ENCODE measurements at places on chromosomes 3 and 15.

- H3K36me3 ChIP-seq, result peaks cover 65% of the 10 kb centered on the region
- no peak for DNase-seq
- no peaks in the 10 kb centered on the region for H3K27me3 ChIP-seq
These were observed 23.1 kb downstream of the RIOX2 start for GRCh38 chr3:97949110-97949485.

GRCh38 chr15:41862515-41863116 is 24.0 kb downstream of the PLA2G4B start:
- H3K4me3 ChIP-seq, result no peak overlapping the region
- no peak for DNase-seq
- H3K27ac ChIP-seq, result no peak overlapping the region
- H3K4me1 ChIP-seq, result peaks cover 8% of the 10 kb centered on the region
- no peaks in the 10 kb centered on the region for H3K36me3 ChIP-seq

DNA sequence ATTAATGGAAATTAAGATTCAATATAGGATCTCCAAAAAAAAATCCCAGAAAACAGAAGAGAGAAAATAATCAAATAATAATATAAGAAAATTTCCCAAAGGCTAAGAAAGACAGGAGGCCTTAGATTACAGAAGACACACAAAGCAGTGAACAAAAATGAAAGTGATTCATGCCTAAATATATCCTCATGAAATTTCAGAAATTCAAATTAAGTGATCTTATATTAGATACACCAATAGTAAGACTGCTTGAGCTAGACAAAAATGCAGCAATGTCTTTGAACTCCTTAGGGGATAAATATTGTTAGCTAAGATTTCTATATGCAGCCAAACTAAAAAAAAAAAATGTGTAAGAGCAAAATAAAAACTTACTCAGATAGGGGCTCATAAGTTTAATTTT is 44.6 kb upstream of the ARPP21 start:
- DNase-seq, result no peak
- no peak overlapping the region for H3K4me3 ChIP-seq
- peaks cover 17% of the 10 kb centered on the region for H3K4me1 ChIP-seq
- H3K27me3 ChIP-seq, result no peaks in the 10 kb centered on the region
- peaks cover 3% of the 10 kb centered on the region for H3K36me3 ChIP-seq
- H3K27ac ChIP-seq, result no peak overlapping the region

GRCh38 chr3:68757157-68757556 is 175.2 kb downstream of the TAFA4 start:
- no peaks in the 10 kb centered on the region for H3K4me1 ChIP-seq
- no peak for DNase-seq
- no peaks in the 10 kb centered on the region for H3K27me3 ChIP-seq
- H3K36me3 ChIP-seq, result no peaks in the 10 kb centered on the region
- no peak overlapping the region for H3K27ac ChIP-seq
- no peak overlapping the region for H3K4me3 ChIP-seq

- no peak overlapping the region for H3K27ac ChIP-seq
- peaks cover 26% of the 10 kb centered on the region for H3K27me3 ChIP-seq
- no peaks in the 10 kb centered on the region for H3K4me1 ChIP-seq
These were observed 18.7 kb upstream of the GK5 start for GRCh38 chr3:142244056-142244455.

- DNase-seq, result no peak
- no peak overlapping the region for H3K27ac ChIP-seq
- peaks cover 4% of the 10 kb centered on the region for H3K27me3 ChIP-seq
- no peaks in the 10 kb centered on the region for H3K4me1 ChIP-seq
These were observed 64.9 kb upstream of the RBMS3 start for GRCh38 chr3:29215948-29216347.

DNA sequence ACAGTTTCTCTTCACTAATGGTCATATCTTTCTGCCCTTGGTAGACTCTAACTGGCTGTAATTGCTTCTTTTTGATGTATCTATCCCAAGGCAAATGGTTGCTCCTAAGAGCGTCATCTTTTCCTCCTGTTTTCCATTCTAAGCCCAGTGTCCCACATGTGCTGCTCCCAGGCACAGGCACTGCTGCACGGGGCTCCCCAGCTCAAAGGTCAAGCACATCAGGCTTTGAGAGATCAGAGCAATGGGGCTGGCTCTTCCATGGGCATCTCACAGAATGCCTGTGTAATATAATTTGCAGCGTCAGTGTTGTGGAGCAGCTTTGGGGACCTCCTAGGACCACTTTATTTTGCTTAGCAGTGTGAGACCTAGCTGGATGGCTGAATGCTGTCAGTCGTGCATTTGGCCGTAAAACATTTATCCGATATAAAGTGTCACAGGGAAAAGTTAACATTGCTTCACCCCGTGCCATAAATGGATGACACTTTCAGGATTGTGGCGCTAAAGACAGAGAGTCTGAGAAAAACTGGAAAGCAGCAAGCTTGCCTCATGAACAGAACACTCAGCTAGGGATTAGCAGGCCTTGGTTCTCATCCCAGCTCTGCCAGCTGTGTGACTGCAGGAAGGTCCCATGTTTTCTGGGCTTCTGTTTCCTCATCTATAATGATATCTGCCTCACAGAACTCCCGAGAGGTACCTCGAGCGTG is 277.5 kb upstream of the TBL1XR1 start:
- H3K4me1 ChIP-seq, result no peaks in the 10 kb centered on the region
- no peak overlapping the region for H3K27ac ChIP-seq
- H3K4me3 ChIP-seq, result no peak overlapping the region

DNA sequence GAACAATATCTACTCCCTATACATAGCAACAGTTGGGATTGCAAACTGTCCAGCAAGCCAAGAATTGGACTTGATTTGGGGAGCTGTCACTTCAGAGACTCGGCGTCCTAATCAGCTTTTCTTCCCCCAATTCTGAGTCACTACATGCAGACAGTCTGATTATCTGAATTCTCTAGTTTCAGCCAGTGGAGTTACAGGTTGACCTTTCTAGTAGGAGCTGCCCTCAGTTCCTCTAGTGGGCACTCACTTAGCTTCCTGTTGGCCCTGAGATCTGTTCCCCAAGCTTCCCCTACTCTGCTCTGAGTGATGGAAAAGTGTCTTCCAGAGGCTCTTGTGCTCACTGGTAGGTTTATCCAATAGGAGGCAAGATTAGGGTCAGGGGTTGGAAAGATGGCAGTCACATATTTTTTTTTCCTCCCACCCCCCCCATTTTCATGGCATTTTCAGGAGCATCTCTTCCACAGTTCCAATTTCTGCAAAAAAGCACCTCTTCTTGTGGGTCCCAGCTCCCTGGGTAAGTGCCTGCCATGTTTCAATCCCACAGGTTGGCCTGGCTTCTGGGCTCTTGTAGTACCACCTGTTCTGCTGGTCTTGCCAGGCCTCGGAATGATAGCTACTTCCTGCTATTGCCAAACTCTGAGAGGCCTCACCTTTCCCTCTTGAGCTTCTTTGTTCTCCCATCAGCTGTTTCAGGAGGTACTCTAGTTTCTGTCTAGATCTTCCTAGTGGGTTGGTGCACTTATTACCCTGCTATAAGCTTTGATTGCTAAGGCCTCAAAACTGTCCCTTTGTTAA is 182.2 kb downstream of the RAP2B start:
- no peak overlapping the region for H3K27ac ChIP-seq
- H3K4me3 ChIP-seq, result no peak overlapping the region
- peaks cover 6% of the 10 kb centered on the region for H3K27me3 ChIP-seq
- DNase-seq, result no peak
- H3K36me3 ChIP-seq, result peaks cover 4% of the 10 kb centered on the region

DNA sequence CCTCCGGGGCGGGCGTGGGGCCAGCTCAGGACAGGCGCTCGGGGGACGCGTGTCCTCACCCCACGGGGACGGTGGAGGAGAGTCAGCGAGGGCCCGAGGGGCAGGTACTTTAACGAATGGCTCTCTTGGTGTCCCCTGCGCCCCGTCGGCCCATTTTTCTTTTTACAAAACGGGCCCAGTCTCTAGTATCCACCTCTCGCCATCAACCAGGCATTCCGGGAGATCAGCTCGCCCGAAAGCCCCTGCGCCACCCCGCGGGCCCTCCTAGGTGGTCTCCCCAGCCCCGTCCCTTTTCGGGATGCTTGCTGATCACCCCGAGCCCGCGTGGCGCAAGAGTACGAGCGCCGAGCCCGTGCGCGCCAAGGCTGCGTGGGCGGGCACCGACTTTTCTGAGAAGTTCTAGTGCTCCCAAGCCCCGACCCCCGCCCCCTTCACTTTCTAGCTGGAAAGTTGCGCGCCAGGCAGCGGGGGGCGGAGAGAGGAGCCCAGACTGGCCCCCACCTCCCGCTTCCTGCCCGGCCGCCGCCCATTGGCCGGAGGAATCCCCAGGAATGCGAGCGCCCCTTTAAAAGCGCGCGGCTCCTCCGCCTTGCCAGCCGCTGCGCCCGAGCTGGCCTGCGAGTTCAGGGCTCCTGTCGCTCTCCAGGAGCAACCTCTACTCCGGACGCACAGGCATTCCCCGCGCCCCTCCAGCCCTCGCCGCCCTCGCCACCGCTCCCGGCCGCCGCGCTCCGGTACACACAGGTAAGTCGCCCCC is at the start of gene THBS1:
TSS of gene THBS1 (plus strand) at position 595 of the 757 bp plus-strand sequence. CDS start 779 bp downstream, outside the sequence.
- H3K4me3 ChIP-seq, result peak within 1 kb of the TSS; percentile 44
- DNase-seq, result no peak
- no peak within 1 kb of the TSS for H3K27ac ChIP-seq
- peaks cover 7% of the 10 kb centered on the region for H3K4me1 ChIP-seq
- H3K27me3 ChIP-seq, result peaks cover 63% of the 10 kb centered on the region

- DNase-seq, result no peak
- peaks cover 31% of the 10 kb centered on the region for H3K4me1 ChIP-seq
- H3K27ac ChIP-seq, result no peak overlapping the region
- no peak overlapping the region for H3K4me3 ChIP-seq
- no peaks in the 10 kb centered on the region for H3K36me3 ChIP-seq
These were observed 25.3 kb downstream of the IL5RA start for GRCh38 chr3:3084890-3085289.

- H3K27me3 ChIP-seq, result peaks cover 17% of the 10 kb centered on the region
- H3K4me3 ChIP-seq, result no peak overlapping the region
- no peaks in the 10 kb centered on the region for H3K4me1 ChIP-seq
- no peaks in the 10 kb centered on the region for H3K36me3 ChIP-seq
- no peak for DNase-seq
- H3K27ac ChIP-seq, result no peak overlapping the region
These were observed 31.4 kb downstream of the HRH1 start for GRCh38 chr3:11185564-11186317.

- DNase-seq, result no peak
- no peak overlapping the region for H3K4me3 ChIP-seq
- peaks cover 14% of the 10 kb centered on the region for H3K4me1 ChIP-seq
- H3K27ac ChIP-seq, result no peak overlapping the region
These were observed 191.0 kb upstream of the LINGO1 start for GRCh38 chr15:77823736-77824135.

DNA sequence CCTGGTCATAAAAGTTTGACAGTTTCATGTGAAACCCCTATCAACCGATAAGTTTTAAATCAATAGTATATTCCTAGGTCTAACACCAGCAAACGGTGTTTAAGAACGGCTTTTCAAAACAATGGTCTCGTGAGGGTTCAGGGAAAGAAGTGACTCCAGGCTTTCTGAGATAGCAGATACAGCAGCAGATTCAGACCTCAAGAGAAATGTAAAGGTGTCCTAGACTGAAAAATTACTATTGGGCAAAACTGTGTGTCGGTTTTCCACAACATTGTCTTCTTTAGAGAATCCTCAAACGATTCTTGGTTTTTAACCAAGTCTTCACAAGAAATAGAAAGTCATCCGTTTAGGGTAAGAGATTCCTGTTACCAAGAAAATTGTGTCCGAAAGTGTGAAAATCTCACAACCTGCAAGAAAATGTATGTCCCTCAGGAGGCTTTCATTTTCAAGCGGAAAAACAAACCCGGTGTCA is 1.2 kb downstream of the SETD2 start:
- peak overlapping the region; percentile 93 for H3K4me3 ChIP-seq
- DNase-seq, result no peak
- peak overlapping the region; percentile 98 for H3K27ac ChIP-seq
- peaks cover 53% of the 10 kb centered on the region for H3K4me1 ChIP-seq

- no peaks in the 10 kb centered on the region for H3K36me3 ChIP-seq
- H3K4me1 ChIP-seq, result no peaks in the 10 kb centered on the region
- no peak for DNase-seq
- peaks cover 7% of the 10 kb centered on the region for H3K27me3 ChIP-seq
These were observed 65.8 kb downstream of the ATP8B4 start for GRCh38 chr15:50053055-50053856.

DNA sequence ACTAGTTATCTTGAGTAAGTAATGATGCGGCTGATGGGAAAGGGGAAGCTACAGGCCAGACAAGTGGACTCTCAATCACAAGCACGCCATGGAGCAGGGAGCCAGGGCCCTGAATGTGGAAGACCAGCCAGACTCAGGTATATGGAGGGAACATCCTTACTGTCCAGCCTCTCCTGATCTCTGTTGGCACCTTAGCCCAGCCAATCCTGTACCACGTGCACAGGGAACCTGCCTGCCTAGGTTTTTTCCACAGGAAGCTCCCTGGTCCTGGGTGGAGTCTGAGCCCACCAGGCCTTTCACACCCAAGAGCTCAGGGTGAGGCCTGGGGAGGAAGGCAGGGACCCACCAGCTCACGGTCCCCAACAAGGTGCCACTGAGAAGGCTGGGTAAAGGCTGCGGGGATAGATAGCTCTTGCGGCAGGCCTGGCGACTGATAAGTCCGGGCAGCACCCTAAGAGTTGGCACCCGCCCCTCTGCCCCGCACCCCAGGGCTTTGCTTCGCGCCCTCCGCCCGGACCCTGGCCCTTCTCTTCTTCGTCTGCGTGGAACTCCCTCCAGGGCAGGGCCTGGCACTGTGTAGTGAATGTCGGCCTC is 933 bp upstream of the APEH start:
- H3K4me3 ChIP-seq, result peak overlapping the region; percentile 98
- peaks cover 3% of the 10 kb centered on the region for H3K27me3 ChIP-seq
- peaks cover 31% of the 10 kb centered on the region for H3K36me3 ChIP-seq
- DNase-seq, result peak; percentile 31
- peaks cover 29% of the 10 kb centered on the region for H3K4me1 ChIP-seq
- H3K27ac ChIP-seq, result peak overlapping the region; percentile 99

GRCh38 chr3:101720851-101721840 is 3.3 kb upstream of the CEP97 start:
- peak overlapping the region; percentile 11 for H3K4me3 ChIP-seq
- peak overlapping the region; percentile 34 for H3K27ac ChIP-seq
- H3K36me3 ChIP-seq, result no peaks in the 10 kb centered on the region
- H3K4me1 ChIP-seq, result peaks cover 28% of the 10 kb centered on the region

DNA sequence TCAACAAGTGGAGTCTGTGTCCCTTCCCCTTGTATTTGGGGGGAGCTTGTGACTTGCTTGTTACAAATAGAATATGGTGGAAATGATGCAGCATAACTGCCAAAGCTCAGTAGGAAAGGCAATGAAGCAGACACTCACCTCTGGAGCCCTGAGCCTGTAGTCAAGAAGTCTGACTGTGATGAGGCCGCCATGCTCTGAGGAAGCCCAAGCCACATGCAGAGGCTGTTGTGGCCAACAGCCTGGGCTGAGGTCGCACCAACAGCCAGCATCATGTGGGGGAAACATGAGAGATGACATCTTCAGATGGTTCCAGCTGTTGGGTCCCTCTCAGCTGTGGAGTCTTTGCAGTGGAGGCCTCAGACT is 161.4 kb downstream of the CHSY1 start:
- H3K36me3 ChIP-seq, result no peaks in the 10 kb centered on the region
- H3K4me3 ChIP-seq, result no peak overlapping the region
- H3K27me3 ChIP-seq, result peaks cover 6% of the 10 kb centered on the region
- DNase-seq, result no peak
- no peak overlapping the region for H3K27ac ChIP-seq

GRCh38 chr3:161072211-161072621 is 32.9 kb downstream of the B3GALNT1 start:
- no peaks in the 10 kb centered on the region for H3K27me3 ChIP-seq
- H3K36me3 ChIP-seq, result peaks cover 3% of the 10 kb centered on the region
- DNase-seq, result no peak
- peaks cover 43% of the 10 kb centered on the region for H3K4me1 ChIP-seq
- H3K4me3 ChIP-seq, result no peak overlapping the region
- H3K27ac ChIP-seq, result no peak overlapping the region

Measured in stimulated activated naive B cell treated with anti-CD40 and anti-IgM and Interleukin-4, amounts not matched to agents 10 μg/mL and 1 μg/mL and 100 μg/mL, for 72 hours (primary cell).